ENCODE measurements at places on chromosomes 4 and X. TPM values are rescaled to one million over a fixed set of nuclear protein-coding genes. Genes with fewer than 3 reads are reported as not detected.

DNA sequence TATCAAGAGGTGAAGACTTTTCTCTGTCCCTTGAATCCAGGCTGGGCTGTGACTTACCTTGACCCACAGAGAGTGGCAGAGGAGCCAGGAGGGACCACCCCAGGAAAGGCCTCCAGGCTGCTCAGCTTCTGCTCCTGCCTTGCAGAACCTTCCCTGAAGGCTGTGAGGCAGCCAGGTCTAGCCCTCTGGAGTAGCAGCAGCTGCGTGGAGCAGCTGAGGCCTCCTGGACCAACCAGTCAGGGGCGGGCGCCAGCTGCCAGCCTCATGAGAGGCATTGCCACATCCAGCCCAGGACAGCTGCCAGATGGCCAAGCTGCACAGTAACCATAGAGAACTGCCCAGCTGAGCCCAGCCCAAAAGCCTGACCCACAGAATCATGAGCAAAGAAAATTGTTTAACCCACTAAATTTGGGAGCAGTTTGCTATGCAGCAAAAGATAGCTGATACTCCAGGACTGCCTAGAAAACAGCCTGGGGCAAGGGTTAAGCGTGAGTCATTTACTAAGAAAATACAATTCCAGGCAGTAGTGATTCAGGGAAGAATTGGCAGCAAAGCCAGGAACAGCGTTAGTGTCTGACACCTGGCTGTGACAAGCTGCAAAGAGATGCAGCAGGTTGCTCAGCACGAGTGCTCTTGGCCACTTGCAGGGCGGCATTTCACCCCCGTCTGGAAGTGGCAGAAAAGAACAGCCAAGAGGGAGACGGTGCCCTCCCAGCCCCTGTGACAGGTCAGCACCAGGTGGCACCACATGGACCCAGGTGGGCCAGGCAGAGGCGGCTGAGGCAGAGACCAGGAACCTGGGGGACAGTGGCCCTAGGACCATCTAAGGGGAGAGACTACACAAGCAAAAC, 14.7 kb upstream of the PDE6B start:
- DNase-seq: no peak
- no peak overlapping the region for H3K27ac ChIP-seq
- H3K36me3 ChIP-seq: no peaks in the 10 kb centered on the region
- H3K4me1 ChIP-seq: no peaks in the 10 kb centered on the region
- no peaks in the 10 kb centered on the region for H3K27me3 ChIP-seq

- H3K36me3 ChIP-seq: no peaks in the 10 kb centered on the region
- no peak overlapping the region for H3K4me3 ChIP-seq
- no peak overlapping the region for H3K27ac ChIP-seq
- no peaks in the 10 kb centered on the region for H3K27me3 ChIP-seq
Observed at GRCh38 chr4:150680651-150681050, 98.7 kb downstream of the MAB21L2 start.

GRCh38 chr4:82718162-82718940, 80.2 kb downstream of the SCD5 start:
- peak overlapping the region; percentile 39 for H3K27ac ChIP-seq
- H3K36me3 ChIP-seq: no peaks in the 10 kb centered on the region
- DNase-seq: peak; percentile 56
- no peaks in the 10 kb centered on the region for H3K4me1 ChIP-seq

The GIMD1 gene
- not detected for total RNA-seq

The PNMA3 gene
- not detected for total RNA-seq

Data from uterus (tissue), 4 donors.